Muscle of leg (tissue), 16 donors: ENCODE measurements at places on chromosomes 7 and 10. TPM values are rescaled to one million over a fixed set of nuclear protein-coding genes. Genes with fewer than 3 reads are reported as not detected.

The LRCH4 gene
- 23.4 TPM for polyA plus RNA-seq

- DNase-seq, result peak; percentile 95
These were observed 984 bp downstream of the SMURF1 start for GRCh38 chr7:99142727-99143520.

DNA sequence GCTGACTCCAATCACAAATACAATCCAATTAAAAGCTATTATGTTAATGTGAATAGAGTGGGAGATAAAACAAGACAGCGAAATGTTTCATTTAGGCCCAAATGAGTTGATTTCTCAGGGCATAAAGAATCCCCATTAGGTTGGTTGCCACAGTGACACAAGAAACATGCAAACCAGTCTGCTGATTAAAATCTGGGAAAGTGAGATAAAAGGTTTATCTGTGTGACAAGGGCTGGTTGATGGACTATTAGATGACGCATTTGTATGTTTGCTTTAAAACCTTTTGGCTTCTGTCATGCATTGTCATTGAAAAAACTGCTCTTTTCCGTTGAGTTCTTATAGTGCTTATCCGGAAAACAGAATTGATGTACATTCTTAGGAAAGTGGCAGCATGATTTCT is 658.2 kb downstream of the GATA3 start:
- no peak for DNase-seq

- no peak for DNase-seq
These were observed 40.1 kb upstream of the XPNPEP1 start for GRCh38 chr10:109963439-109963838.

The PWWP2B gene
- 11.3 TPM for polyA plus RNA-seq

DNA sequence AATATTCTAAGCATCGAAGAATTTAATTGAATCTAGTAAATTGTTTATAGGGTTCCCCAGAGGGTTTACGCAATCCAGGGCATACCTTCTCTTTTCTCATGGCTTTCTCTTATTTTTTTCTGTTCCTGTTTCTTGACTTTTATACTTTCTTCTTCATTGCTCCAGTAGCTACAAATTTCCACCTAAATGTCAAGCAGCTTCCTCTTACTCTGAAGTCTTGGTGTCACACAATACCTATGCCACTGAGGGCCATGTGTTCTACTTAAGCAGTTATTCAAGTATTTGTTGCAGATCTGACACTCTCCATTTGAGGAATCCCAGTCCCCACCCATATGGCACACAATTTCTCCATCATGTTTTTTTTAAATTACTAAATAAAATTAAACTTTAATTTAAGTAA is 343.1 kb upstream of the MBL2 start:
- no peak for DNase-seq

The KNDC1 gene
- polyA plus RNA-seq, result 4.5 TPM

GRCh38 chr10:130421909-130422308 is 285.7 kb downstream of the GLRX3 start:
- no peak for DNase-seq
